ENCODE measurements at places on chromosomes 12 and 14.
A peak's percentile ranks its signal among the peaks of the same experiment; 100 is the strongest.

- peak; percentile 89 for DNase-seq
These were observed 3.2 kb downstream of the TEX52 start for GRCh38 chr12:2853626-2854025.

DNA sequence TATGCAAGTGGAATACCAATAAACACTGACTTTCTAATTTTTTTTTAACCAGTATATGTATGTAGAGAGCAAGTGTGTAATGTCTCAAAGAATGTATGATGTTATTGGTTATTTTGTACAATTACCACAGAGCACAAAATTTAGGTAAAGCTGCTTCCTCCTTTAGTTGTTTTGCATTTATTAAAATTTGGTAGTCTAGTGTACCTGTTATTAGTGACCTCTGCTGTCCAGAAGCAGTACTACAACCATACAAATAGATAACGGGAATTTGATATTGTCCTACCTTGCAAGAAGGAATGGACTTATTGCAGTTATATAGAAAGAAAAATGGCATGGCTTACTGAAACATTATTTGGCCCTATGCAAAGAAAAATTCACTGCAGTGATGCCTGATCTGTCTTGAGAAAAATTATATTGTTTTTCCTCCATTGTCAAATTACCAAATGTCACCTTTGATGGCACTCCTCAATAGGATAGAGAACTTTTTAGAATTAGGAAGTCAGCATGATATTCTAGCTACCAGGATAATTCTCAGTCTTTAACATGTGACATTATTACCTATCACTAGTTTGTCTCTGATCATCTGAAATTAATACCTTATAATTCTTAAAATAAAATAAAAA, 153.9 kb upstream of the RMST start:
- peak; percentile 19 for DNase-seq

- DNase-seq = no peak
These were observed 45.8 kb upstream of the TMED10 start for GRCh38 chr14:75222208-75222701.

GRCh38 chr14:31858868-31859267, 218.2 kb upstream of the ARHGAP5 start:
- no peak for DNase-seq

GRCh38 chr12:96237035-96237434, 42.9 kb downstream of the ELK3 start:
- no peak for DNase-seq

- DNase-seq = no peak
These were observed 14.5 kb downstream of the CBX5 start for GRCh38 chr12:54265364-54265812.

- no peak for DNase-seq
These were observed 13.1 kb downstream of the LDHB start for GRCh38 chr12:21644516-21644915.

- DNase-seq = no peak
These were observed 417.2 kb upstream of the NOVA1 start for GRCh38 chr14:27015065-27015464.

GRCh38 chr14:59240356-59240755, 51.9 kb downstream of the DAAM1 start:
- DNase-seq = no peak

GRCh38 chr12:121494093-121494787, 86.6 kb downstream of the KDM2B start:
- DNase-seq = peak; percentile 54

GRCh38 chr12:22408610-22409376, 74.3 kb upstream of the ST8SIA1 start:
- DNase-seq = no peak

DNA sequence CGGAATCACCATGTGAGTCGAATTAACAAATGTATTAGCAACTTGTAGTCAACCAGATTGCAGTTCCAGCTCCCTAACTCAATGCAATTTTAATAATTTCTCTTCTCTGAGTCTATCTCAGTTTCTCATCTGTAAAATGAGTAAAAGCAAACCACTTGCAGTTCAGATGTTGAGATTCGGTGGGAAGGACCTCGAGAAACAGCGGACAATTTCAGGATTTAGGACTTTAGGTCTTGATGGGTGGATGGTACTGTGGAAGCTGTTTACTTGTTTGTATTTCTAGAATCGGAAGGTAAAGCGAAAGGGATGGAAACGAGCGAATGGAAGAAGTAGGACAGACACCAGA, 510 bp upstream of the TTC8 start:
- no peak for DNase-seq

DNA sequence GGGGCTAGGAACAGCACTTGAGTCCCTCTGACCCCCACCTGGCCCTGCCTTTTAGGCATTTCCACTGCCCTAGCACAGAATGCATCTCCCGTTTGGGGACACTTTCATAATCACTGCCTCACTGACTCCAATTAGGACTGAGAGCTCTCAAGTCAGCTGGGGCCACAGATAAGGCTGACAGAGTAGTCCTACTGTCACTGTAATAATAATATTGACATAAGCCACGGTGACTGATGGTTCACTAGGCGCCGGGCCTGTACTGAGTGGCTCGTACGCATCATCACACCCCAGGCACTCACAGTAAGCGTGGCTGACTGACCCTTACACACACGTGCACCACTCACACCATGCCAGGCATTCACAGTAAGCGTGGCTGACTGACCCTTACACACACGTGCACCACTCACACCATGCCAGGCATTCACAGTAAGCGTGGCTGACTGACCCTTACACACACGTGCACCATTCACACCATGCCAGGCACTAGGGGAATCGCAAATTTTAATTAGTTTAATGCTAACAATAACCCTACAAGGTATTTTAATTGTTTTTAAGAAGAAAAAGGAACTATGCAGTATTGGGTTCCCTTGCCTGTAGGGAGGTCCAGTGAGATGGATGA, 87.7 kb downstream of the CHGA start:
- peak; percentile 57 for DNase-seq

DNA sequence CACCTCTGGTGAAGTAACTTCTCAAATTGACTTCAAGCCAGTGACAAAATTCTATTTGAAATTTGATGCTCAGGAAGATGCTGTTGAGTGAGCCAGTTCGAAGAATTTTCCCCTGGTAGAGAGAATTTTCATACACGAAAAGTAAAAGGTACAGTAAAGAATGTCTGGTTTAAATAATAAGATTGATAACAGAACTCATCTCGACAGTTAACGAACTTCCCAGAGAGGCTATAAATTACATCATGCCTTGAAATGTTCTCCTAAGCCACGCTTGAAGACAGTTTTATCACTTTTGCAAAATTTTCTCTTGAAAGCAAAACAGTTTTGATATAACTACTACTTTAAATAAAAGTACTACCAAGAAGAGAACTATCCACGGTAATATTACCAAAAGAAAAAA, 14.4 kb upstream of the OR11G2 start:
- DNase-seq = no peak

- DNase-seq = no peak
These were observed 1.8 kb upstream of the BMAL2 start for GRCh38 chr12:27330846-27331245.

GRCh38 chr12:100624571-100624970, 51.1 kb downstream of the GAS2L3 start:
- DNase-seq = no peak

DNA sequence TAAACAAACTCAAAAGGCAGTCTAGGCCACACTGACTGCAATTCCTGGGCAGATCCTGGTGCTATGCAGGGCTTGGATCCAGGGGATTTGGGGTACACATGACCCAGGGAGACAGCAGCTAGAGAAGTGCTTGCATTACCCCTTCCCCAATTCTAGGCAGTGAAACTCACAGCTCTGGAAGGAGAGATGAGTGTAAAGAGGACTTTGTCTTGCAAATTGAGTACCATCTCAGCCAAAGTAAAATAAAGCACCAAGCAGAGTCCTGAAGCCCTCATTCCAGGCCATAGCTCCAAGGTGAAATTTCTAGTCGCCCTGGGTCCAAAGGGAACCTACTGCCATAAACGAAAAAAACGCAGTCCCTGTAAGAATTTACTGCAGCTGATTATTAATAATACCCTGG, 644.9 kb upstream of the FLRT2 start:
- no peak for DNase-seq

GRCh38 chr12:50517421-50518048, 12.8 kb downstream of the DIP2B start:
- DNase-seq = no peak

GRCh38 chr12:116529686-116530085, 29.5 kb upstream of the MAP1LC3B2 start:
- no peak for DNase-seq

DNA sequence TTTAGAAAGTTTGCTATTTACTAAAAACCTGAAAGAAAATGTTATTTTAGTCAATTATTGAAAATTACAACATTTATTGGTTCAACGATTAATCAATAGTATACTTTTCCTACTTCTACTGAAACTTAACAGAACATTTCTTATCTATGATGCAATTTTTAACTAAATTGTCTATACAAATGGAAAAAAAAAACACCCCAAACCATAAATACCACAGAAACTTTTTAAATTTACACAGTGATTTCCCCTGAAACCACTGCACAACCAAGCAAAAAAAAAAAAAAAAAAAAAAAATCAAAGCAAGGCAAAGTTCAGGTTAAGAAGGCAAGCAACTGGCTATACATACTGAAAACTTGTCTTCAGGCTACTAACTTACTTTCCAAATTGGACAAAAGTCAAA, 71.9 kb upstream of the POC1B start:
- no peak for DNase-seq

GRCh38 chr12:12381982-12382381, 25.1 kb downstream of the BORCS5 start:
- DNase-seq = no peak

DNA sequence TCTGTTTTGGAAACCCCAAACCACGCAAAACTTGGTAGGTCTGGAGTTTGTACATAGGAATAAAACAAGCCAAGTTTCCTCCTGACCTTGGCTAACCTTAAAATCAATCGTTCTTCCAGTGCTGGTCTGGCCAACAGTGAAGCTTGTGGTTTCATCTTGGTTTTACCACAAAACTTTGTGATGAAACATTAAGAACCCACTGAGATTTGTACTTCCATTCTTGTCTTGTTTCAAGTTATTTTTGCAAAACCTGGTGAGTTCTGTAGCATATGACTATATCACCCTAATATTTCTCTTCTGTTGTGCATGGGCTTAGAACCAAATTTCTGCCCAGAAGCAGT, 26.4 kb downstream of the SIX1 start:
- DNase-seq = no peak

GRCh38 chr12:92058664-92059063, 87.0 kb downstream of the BTG1 start:
- no peak for DNase-seq

DNA sequence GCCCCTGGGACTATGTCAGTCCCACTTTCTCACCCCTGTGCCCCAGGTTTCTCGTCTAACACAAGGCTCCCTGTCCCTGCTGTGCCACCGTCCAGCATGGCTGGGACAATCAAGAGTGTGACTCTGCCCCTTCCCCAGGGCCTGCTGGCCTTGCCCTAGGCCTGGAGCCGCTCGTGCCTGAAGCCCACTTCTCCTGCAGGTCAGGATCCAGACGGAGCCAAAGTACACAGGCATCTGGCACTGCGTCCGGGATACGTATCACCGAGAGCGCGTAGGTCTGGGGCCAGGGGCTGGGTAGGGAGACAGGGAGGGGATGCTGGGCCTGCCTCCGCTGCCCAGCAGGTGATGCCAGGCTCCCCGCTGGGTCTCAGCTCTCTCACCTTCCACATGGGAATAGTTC, 2.8 kb downstream of the SLC25A47 start:
- no peak for DNase-seq

GRCh38 chr14:99119554-99120525, 152.2 kb downstream of the BCL11B start:
- no peak for DNase-seq

DNA sequence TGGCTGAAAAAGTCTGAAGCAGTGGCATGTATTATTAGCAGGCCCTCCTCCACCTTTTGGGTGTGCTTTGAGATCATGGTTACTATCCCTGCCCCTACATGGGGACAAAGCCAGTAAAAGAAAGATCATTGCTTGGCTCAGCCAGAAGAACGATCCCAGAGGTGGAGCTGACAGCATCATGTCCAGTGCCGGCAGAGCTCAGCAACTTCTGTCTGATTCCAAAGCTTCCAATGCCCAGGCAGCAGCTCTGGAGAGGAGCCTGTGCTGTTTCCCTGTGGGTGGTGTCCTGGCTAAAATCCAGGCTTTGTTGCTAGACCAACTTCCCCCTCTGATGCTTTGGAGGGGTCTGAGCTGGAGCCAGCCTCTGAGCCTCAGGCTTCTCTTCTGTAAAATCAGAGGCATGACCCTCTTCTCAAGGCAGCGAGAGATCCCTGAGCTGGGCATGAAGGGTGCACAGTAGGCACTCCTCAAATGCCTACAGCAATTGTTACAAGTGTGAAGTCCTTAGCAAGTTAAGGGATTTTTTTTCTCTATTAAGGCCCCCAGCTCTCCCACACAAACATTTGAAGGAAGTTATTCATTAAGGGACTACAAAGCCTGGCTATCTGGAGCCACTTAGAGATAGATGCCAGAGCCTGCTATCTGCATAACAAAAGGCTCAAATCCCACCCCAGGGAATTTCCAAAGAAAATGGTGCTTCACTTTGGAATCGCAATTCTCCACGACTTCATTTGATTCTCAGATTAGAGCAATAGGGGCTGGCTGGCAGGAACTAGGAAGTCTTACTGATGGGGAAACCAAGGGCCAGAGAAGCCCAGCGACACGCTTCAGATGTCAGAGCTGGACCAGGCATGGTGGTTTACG, 10.9 kb upstream of the GSC start:
- DNase-seq = no peak
